GM18507 (cell line): ENCODE measurements at places on chromosomes 3 and 15.
A peak's percentile ranks its signal among the peaks of the same experiment; 100 is the strongest.

- no peak for DNase-seq
These were observed 11.7 kb downstream of the SHOX2 start for GRCh38 chr3:158094235-158095110.

DNA sequence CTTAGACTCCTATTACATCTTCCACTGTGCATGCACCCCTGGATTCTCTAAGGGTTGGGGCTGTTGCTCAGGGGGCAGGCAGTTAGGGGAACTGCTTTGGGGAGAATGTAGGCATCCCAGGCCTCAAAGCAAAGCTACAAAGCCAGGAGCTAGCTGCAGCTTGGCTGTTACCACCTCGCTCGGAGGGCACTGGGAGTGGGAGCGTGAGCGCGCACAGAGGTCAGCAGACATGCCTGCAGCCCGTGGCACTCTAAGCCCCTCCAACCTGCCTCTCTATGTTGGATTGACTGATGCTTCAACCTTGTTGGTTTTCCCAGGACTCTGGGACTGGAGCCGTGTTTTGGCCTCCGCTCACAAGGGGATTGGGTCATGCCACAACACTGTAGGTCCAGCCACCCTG lies 69.8 kb downstream of the CPN2 start:
- no peak for DNase-seq

DNA sequence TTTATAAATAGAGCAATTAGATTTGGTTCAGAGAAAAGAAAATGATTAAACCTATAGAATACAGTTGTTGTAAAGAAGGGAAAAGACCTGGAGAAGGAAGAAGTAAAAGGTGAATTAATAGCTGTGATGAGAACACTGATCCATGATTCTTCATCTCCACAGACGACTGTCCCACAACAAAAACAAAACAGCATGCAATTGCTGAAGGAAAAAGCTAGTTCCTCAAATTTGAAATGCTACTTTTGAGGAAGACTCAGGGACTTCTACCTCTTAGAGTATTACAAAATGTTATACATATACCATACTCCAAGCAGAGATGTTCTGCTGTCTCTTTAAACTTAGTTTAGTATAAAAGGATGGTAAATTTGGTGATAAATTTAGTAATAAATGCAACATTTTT lies 21.5 kb downstream of the ALCAM start:
- DNase-seq = no peak

DNA sequence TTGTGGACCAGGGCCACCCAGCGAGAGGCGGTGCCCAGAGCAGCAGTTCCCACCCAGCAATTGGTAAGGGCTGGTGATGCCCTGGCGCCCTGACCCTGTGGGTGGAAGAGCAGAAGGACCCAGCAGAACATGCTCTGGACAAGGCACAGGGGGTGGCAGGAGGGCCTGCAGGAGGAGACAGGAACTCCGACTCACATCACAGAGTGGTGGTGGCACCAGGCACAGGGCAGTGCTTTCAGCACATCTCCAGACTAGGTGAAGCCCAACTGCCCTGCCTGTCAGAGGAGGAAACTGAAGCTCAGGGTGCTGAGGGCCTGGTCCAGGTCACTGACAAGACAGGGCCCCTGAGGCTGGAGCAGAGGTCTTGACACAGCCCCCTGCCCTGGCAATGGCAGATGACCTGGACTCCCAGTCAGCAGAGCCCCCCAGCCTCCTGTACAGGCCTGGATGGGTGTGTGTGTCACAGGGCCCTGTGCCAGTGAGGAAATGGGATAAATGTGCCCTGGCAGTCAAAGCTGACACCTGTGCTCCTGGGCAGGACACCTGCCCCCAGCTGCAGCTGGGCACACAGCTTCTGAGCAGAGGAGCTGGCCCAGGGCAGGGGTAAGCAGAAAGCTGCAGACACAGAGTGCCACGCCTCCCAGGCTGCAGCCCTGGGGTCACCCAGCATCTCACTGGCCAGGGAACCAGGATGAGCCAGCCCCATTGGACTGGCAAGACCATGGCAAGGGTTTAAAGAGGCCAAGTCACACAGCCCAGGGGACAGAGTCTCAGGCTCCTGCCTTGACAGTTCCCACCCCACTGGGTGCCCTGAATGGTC lies 11.4 kb downstream of the KLF15 start:
- no peak for DNase-seq

GRCh38 chr3:15283702-15284101 lies 48.7 kb downstream of the SH3BP5 start:
- DNase-seq = no peak

- DNase-seq = no peak
These were observed 635.6 kb upstream of the CFAP20DC start for GRCh38 chr3:59685432-59685831.

DNA sequence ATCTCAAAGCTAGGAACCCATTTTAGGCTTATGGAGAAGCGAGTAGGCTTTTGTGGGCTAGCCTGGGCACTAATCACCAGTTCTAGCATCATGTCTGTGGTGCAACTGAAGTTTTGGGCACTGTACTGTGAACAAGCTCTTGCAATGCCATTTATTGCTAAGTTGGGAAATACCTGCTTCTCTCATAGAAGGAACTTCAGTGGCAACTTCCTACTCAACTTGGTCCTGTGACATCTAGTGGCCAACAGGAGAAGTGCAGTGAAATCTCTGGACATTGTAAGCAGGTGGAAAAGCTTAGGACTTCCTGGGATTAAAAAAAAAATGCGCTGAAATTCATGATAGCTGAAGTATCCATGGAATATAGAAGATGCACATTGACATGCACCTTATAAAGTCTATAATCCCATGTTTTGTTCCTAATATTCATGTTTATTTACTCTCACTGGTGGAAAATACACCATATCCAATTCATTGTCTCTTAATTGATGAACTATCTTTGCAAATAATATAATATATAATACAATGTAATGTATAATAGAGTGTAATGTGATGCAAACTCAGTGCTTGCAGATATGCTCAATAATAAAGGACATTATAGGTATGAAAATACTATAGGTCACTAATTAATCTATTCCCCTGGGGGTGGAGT lies 6.5 kb upstream of the ALDH1A3 start:
- peak; percentile 40 for DNase-seq

- no peak for DNase-seq
These were observed 10.8 kb upstream of the HRH1 start for GRCh38 chr3:11143476-11143875.

DNA sequence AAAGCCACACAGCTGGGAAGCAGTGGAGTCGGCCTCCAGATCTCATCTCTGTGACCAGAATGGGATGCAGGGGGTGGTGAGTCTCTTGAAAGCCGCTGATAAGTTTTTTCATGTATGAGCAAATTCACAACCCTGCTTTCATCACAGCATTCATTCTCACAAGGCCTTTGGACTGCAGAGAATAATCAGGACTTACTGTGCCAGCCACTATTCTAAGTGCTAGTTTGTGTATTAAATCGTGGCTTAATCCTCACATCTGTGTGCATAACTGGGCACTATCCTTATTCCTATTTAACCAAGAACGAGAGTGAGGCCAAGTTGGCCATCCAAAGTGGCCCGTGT lies 64.2 kb upstream of the POLG start:
- DNase-seq = no peak

DNA sequence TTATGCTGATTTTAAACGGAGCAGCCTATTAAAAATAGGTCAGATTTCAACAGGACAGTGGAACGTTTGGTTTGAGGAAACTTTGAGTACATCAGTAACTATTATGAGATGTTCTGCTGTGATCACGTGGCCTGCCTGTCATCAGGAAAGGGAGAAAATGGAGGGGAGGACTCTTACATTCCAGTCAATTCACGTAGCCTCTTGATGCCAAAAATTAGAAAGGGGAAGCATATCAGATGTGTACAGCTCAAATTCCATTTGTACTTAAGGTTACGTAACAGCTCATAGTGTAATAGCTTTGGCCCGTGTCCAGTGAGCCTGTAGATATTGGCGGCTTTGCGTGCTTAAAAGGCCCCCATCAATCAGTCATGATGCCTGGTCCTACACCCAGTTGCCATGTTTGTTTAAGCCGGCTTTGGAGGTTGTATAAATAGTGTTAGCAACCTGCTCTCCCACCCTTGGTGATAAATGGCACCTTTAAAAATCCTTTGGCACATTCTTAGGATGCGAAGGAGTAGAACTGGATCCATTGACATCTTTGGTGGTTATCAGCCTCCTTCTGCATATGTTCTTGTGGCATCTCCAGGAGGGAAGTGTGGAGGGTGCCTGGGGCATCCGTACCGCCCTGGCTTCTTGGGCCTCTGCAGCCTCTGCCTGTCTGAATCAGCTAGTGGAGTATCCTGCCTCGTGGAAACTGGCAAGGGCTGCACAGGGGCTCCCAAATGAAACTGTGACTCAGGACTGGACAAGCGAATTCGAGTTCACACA lies 163.9 kb downstream of the THSD4 start:
- no peak for DNase-seq

DNA sequence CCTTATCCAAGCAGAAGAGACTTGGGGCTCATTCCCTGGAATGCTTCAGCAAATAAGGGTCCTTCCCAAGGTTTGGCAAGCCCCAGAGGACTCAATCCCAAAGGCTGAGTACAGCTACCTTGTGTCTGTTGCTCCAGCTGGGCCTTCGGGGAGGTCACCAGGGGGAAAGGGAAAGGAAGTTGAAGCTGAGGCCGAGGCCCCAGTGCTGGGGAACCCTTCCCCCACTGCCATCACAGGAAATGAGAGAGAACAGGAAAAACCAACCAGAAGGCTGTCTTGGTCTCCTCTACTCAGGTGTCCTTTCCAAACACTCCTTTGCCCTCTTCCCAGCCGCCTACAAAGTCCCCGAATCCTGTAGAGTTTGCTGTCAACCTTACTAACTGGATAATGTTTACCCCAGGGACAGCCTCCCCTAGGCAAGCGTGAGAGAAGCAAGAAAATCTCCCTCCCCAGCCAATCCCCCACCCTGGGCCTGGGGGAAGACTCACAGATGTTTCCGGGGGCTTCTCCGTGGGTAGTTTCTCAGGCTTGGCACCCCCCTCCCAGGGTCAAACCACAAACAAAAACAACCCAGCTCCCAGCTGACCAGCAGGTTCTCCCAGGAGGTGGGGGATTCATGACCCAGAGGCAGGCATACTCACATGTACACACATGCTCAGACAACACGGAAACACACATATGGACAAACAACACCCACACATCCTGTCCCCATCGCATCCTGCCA lies 5.5 kb downstream of the CSRNP1 start:
- peak; percentile 39 for DNase-seq

DNA sequence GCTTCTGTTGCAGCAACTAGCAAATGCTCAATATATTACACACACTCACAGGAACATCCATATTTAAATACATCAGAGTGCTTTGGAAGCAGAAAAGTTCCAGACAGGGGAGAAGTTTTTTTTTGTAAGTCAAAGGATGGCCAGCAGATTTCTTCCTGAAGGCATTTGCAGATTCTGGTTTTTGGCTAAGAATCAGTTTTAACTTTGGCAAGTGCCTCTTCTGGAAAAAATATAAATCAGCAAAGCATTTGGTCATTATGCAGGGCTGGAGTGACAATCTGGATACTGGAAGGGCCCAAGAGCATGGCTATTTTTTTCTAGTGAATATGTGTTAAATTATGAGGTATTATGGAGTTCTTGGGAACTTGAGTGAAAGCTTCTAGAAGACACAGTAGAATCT lies 495.3 kb upstream of the ARPP21 start:
- DNase-seq = no peak

GRCh38 chr3:17111586-17111985 lies 226.8 kb downstream of the PLCL2 start:
- DNase-seq = no peak

- no peak for DNase-seq
These were observed 407.0 kb upstream of the RGMA start for GRCh38 chr15:93495799-93496637.

GRCh38 chr3:106386050-106386449 lies 517.2 kb upstream of the CBLB start:
- no peak for DNase-seq
